ENCODE measurements at places on chromosomes 3 and 15.

DNA sequence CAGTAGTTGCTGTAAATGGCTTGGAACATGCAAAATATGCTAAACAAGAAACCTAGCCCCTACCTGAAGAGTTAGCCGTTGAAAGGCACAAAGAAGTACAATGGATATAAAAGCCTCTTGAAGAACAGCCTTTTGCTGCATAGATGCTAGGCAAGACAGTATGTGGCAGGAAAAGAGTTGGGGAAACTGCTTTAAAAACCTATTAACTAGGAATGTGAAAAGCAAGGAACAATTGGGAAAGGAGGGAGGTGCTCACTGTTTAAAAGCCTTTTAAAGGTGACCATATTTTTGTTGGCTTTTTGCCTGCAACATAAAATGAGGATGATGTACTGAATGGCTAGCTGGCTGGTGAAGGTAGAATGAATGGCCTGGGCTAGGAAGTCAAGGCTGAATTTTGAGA, 24.5 kb upstream of the SOX2 start:
- no peak for DNase-seq

- DNase-seq: no peak
Measured at GRCh38 chr3:126858887-126859286, 124.0 kb upstream of the PLXNA1 start.

GRCh38 chr3:139101396-139101795, 56.7 kb upstream of the PRR23C start:
- no peak for DNase-seq

DNA sequence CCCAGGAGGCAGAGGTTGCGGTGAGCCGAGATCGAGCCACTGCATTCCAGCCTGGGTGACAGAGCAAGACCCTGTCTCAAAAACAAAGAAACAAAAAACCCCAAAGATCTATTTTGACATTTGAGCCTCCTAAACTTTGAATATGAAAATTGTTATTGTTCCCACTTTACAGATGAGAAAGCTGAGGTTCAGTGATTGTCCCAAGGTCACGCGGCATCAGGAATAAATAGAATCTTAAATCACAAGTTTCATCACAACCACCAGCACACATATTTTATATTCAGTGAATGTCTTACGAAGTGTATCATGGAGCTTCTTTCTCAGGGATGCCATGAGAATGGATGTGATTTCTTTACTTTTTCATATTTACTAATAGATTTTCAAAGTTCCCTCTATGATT, 5.3 kb upstream of the LRIG1 start:
- DNase-seq: no peak

GRCh38 chr3:185699927-185700326, 113.8 kb downstream of the SENP2 start:
- DNase-seq: no peak

DNA sequence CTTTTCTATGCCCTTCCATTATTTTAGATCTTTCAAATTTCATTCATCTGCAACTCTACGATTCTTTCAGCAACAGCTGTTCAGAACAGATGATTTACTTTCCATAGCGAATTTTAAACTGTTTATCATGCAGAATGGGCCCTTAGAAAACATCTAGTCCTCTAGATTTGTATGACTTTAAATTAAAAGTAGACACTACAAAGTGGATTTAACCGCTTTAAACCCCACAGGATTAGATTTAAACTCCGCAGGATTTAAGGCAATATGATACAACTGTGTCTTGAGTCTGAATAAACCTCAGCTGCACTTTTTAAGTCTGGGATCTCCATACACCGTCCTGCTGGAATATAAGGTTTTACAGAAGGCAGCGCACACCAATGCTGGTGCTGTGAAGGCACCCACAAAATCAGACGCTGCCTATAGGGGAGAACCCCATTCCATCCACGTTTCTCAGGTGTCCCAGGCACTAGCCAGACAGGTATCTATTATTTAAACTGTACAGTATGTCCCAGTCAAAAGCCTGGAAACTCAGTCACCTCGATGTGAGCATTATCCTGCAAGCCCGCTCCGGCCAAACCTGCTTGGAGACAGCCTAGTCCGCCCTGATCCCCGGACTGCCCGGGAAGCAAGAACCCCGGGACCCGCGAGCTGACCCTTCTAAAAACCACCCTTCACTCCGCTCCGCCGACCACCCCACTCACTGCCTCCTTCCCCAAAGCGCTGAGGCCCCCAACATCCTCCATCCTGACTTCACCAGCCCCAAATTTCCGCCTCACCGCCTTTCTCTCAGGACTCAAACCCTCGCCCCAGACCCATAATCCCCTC, 768 bp downstream of the ANO10 start:
- no peak for DNase-seq

DNA sequence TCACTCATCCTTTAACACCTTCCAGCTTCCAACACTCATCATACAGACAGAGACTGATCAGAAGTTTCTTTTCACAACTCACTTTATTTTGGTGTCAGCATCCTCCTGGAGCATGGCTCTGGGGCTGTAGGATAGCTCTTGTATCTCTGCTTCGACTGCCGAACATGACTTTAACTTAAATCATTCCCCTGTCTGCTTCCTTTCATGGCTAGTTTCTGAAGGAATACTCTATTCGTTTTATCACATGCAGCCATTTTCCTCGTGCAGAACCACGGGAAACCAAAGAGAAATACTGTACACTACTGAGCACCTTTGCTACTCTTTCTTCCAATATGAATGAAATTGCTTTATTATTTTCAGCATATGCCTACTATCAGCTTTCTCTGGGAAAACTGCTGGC, 2.1 kb upstream of the TMOD2 start:
- DNase-seq: no peak

DNA sequence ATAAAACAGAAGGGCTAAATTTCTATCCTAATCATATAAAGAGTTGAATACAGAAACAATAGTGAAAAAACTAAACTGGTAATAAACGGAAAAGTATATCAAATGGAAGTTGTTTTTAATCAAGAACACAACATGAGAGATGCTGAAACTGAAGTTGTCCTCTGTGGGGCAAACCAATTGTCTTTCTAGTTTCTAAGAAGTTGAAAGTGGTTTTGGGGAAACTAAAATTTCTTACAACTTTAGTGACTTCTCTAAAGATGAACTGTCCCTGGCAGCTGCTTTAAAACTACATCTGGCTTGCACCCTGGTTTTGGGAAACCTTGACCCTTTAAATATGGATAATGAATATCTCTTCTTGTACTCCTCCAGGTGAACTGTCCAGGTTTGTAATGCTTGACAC, 155.6 kb downstream of the ADAM10 start:
- no peak for DNase-seq

GRCh38 chr3:67447393-67447792, 207.0 kb downstream of the SUCLG2 start:
- DNase-seq: no peak

- no peak for DNase-seq
Measured at GRCh38 chr15:82830427-82831173, 21.2 kb downstream of the WHAMM start.

GRCh38 chr3:124960698-124961097, 26.1 kb upstream of the MUC13 start:
- no peak for DNase-seq

GRCh38 chr15:48565560-48566482, 79.7 kb downstream of the FBN1 start:
- no peak for DNase-seq

- DNase-seq: no peak
Measured at GRCh38 chr3:147015334-147015733, 391.0 kb downstream of the ZIC4 start.

- no peak for DNase-seq
Measured at GRCh38 chr3:159787794-159788205, 200.8 kb upstream of the IL12A start.

DNA sequence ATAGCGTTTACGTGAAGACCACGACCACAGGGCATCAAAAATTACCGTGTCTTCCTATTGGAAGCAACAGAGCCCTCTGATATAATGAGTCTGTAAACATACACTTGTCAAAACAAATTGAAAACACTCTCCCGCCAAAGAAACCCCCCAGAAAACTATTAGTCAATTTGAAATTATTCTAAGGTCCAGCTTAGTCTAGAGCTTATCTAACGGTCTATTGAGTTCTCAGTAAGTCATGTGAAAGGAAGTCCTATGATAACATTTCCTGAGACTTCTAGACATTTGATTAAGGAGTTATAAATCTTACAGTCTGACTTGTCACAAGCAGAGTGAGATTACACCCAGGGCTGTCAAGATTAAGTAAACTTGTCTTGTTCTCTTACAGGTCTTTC, 356.3 kb downstream of the FOXP1 start:
- no peak for DNase-seq

GRCh38 chr3:107915706-107916105, 175.1 kb downstream of the CD47 start:
- no peak for DNase-seq

DNA sequence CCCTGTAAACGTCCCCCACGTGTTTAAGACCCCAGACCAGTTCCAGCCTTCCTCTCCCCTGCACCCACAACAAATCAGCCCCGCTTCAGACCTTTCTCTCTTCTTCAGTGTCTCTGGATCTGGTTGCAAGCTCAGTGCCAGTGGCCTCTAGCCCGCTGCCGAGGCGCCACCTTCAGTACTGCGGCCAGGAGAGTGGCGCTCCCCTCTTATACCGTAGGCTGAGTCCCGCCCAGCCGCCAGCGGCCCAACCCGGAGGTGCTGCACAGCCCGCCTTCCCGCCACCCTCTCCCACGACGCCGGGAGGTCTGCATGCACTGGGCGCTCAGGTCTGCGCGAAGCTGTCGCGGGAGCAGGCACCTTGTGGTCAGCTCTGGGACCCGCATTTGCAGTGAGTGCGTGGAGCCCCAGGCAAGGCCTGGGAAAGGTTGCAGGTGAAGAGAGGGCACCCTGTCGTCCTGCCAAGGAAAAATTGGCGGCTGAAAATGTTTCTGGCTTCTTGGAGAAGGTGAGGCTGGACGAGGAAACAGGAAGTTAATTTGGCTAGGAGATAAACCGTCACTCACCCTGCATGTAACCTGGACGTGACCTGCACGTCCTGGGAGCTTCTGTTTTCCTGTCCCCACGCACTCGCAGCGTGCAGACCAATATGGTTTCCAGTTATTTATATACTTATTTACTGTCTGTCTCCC, at the start of gene C2CD4B:
C2CD4B (minus strand) TSS at position 182 of the 689 bp plus-strand sequence. CDS start 301 bp downstream, outside the sequence.
- no peak for DNase-seq

GRCh38 chr15:67266870-67267269, 12.3 kb downstream of the IQCH start:
- no peak for DNase-seq

DNA sequence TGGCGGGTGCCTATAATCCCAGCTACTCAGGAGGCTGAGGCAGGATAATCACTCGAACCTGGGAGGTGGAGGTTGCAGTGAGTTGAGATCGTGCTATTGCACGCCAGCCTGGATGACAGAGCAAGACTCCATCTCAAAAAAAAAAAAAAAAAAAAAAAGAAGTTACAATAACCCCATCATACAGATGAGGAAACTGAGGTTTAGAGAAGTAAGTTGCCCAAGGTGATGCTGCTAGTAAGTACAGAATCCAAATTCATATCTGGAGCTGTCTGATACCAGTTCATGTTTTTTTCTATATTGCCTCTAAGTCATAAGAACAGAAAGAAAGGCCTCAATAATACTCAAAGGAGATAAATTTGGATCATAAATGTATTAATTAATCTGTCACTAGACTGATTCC, 40.6 kb downstream of the MCF2L2 start:
- no peak for DNase-seq

GRCh38 chr3:14174483-14174882, 3.9 kb downstream of the XPC start:
- DNase-seq: no peak

DNA sequence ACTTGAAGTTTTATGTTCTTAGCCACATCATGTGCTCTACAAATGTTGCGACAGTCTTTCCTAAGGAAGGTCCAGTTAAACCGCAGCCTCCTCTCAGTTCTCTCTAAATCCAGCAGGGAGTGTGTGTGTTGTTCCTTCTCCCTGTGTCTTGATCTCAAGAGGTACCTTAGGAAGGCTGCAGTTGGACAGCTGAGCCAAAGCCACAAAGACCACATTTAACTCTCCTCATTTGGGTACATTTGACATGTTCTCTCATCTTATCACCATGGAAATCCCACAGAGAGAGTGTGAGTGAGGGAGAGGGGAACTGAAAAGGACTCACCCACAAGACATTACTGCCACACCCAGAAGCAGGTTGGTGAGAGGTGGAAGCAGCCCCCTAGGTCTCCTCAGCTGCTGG, 79.5 kb downstream of the CD200R1L start:
- DNase-seq: no peak

GRCh38 chr15:72786242-72786641, 2.7 kb upstream of the ADPGK start:
- DNase-seq: no peak

DNA sequence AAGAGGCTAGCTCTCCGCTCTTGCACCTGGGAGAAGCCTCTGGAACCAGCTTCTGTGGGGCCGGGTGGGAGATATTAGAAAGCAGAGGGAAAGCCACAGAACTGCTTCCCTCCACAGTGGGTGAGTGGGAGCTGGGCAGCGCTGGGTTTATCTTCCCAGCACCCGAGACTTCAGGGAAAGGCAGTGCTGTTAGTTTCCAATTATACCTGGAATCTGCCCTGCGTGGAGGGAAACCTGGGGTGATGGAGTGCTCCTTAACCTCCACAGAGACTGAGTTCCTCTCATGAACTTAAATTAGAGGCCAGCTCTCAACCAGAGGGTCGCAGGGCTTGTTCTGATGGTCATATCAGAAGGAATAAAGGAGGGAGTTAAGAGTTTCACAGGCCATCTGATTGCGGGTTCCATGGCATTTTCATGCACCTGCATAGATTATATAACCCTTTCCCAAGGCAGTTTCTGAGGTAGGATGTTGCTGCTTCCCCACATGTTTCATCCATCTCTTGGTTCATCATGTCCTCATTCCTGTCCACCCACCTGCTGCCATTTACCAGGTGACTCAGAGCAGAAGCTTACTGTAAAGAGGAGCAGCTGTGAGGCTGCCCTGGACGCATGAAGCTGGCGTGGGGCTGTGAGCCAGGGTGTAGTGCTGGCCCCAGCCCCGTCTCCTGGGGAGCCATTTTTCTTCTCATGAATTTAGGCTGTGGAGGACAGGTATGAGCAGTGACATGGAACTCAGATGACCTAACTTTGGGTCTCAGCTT, 42.5 kb downstream of the CA12 start:
- DNase-seq: no peak

DNA sequence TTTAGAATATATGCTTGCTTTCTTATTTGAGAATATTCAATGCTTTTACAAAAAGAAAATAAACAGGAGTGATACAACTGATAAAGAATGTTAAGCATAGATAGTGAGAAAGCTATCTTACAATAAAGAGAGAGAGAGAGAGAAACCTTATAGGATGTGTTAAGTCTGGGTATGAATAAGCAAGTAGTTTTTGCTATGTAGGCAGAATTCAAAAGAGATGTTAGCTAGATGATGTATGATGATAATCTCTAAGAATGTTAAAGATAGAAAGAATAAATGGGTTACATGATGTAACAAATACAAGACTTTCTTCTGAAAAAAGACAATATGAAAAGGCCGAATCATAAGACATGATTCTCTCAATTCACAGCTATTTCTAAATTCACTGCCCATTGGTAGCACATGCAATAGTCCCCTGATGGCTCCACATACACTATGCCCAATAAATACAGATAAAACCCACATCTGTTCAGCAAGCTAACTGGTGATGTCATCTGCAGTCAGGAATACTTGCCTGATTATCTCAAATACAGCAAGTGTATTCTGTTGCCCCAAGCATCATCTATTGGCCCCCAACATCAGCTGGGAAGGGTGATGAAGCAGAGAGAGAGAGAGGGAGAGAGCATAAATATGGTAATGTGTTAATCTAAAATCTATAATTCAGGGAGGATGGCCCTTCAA, 169.2 kb upstream of the LYSMD4 start:
- DNase-seq: no peak

- no peak for DNase-seq
Measured at GRCh38 chr3:195040094-195040493, 230.9 kb downstream of the XXYLT1 start.

- no peak for DNase-seq
Measured at GRCh38 chr3:40237889-40238571, 71.5 kb upstream of the EIF1B start.

All from NCI-H187 (cell line).